Femur (tissue), 1 donor: ENCODE measurements at places on chromosomes 2 and 18.

GRCh38 chr2:158966312-158966711, 2.1 kb upstream of the TANC1 start:
- DNase-seq = no peak

GRCh38 chr2:120976501-120977307, 241.0 kb downstream of the GLI2 start:
- no peak for DNase-seq

DNA sequence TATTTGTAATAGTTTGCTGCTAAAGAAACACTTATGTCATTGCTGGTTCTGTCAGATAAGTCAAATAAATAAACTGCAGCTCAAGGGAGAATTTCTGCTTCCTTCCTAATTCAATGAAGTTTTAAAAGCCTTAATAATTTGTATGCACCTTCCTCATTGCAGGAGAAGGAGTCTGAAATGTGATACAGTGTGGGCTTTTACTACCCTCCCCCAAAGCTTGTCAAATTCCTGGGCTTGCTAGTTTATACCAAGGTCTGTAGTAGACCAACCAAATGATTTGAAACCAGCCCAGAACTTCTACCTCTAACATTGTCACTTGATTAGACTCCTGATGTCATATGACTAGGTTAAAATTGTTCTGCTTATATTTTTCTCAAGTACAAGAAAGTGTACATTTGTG, 131.8 kb downstream of the DTNA start:
- no peak for DNase-seq

GRCh38 chr2:43480874-43481273, 115.0 kb downstream of the THADA start:
- no peak for DNase-seq

DNA sequence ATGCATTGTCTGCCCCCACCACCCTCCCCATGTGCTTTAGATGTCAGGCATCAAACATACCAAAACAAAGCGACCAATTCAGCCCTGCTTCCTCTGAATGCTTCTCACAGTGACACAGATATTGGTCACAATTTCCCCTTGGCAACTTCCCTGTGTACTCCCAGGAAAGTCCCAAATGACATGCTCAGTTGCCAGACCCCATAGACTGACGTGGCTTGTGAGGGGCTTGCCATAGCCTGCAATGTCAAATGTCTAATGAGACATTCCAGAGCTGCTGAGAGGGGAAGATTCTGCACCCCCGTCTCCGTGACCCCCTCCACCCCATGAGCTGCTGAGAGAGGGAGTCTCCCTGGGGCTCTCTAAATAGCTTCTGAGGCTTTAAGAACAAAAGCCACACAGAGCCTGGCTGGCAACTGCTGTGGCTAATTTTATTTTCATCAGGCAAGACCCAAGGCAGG, 47.3 kb downstream of the RFTN2 start:
- DNase-seq = peak; percentile 44

GRCh38 chr2:2389215-2389614, 58.1 kb upstream of the MYT1L start:
- DNase-seq = no peak
